ENCODE measurements at places on chromosomes 11 and 22.
A peak's percentile ranks its signal among the peaks of the same experiment; 100 is the strongest.

GRCh38 chr11:68403424-68403823 is 57.1 kb upstream of the PPP6R3 start:
- DNase-seq: no peak

- DNase-seq: no peak
These were observed 808.4 kb upstream of the LUZP2 start for GRCh38 chr11:23688411-23688810.

DNA sequence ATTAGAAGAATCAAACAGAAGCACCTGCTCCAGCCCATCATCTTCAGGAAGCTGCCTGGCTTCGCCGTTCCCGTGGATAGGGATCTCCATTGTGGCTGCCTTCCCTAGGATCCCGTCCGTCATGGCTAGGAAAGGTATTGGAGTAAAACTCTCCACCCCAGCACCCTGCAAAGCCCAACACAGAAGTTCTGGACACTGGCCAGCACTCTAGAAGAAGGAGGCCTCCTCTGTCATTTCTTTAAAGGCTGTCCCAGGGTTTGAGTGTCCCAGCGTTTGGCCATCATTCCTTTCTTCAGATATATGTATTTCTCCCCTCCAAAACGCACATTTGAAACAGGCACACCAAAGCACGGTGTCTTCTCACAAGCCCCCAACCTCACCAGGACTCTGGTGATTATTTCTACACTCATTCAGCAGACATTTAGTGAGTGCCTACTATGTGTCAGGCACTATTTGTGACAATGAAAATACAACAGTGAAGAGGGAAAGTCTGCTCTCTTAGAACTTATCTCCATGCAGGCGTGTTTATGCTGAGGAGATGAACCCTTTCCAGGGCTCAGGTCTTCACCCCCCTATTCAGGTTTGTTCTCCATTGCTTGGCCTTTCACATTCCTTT is 724 bp downstream of the ARFIP2 start:
- no peak for DNase-seq

- DNase-seq: no peak
These were observed 8.6 kb downstream of the GAL start for GRCh38 chr11:68692871-68693483.

- DNase-seq: no peak
These were observed 42.1 kb upstream of the ALX4 start for GRCh38 chr11:44351898-44352498.

DNA sequence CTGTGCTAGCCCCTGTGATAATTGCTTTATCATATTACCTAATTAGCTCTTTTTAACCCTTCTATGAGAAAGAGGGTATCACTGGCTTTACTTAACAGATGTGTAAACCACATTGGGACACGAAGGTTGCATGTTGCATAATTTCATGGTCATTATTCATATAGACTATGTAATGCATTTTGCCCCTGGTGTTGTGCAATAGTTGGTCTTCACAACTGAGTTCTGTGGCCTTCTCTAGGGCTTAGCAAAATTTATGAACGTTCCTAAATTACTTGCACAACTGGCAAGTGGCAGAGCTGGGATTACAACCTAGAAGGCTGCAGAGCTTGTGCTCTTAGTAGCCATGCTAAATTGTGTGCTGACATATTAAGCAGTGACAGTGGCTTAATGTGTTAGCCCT is 34.6 kb upstream of the PDGFD start:
- no peak for DNase-seq

- DNase-seq: no peak
These were observed 7.5 kb downstream of the CRYBB1 start for GRCh38 chr22:26610072-26610958.

- no peak for DNase-seq
These were observed 1.1 kb downstream of the NPAT start for GRCh38 chr11:108221371-108221770.

DNA sequence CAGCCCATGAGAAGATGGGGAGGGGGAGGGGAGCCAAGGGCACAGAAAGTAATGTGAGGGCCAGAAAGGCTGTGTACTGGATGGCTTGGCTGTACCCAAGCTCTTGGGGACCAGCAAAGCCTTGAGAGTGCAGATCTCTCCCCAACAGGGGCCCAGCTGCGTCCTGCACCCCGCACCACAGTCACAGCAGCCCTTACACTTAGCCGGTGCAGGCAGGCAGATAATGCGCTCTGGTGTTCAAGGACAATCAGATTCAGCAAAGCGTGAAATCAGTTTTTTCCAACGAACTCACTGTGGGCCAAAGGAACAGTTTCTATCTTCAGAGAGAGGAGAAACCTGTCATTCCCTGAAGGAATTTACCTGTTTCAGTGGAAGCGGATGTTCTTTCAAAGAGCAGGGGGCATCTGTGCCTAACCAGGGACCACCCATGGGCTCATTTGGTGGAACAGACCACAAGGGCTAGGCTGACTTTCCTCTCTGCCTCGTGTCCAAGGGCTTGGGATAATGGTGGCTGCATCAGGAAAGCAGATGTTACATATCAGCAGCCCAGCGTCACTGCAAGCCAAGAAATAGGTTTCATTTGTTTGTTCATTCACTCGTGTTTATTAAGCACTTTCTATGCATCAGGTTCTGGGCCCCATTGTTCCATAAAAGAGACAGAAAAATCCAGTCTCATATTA is 81.2 kb upstream of the SPON1 start:
- DNase-seq: no peak

DNA sequence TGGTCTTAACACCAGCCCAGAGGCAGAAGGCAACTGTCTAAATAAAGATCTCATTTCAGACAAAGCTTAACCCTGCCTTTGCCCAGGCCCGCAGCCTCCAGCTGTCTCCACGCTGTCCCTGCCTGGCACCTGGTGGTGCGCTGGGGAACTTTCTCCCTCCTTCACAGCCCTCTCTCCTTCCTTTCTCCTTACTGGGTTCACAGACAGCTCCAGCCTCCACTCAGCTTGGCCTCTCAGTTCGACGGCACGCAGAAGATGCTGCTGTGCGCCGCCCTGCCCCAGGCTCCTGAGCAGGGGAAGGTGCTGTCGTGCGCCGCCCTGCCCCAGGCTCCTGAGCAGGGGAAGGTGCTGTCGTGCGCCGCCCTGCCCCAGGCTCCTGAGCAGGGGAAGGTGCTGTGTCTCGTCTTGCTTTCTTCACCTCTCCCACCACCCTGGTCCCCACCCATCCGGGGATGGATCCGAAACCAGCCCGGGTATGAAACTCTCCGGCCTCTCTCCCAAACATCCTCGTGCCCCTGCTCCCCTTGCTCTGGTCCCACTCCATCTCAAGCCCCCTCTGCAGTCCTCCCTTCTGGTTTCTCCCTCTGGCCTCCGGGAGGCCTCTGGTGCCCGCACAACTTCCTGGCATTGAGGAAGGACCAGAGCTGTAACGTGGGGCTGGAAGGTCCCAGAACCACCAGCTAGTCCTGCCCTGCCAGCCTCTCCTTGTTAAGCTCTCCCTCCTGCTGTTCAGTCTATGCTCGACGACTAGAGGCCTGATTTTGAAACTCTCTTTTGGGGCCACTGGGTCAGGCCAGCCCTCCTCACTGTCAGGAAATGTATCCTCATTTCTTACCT is 22.9 kb upstream of the JAM3 start:
- peak; percentile 37 for DNase-seq

DNA sequence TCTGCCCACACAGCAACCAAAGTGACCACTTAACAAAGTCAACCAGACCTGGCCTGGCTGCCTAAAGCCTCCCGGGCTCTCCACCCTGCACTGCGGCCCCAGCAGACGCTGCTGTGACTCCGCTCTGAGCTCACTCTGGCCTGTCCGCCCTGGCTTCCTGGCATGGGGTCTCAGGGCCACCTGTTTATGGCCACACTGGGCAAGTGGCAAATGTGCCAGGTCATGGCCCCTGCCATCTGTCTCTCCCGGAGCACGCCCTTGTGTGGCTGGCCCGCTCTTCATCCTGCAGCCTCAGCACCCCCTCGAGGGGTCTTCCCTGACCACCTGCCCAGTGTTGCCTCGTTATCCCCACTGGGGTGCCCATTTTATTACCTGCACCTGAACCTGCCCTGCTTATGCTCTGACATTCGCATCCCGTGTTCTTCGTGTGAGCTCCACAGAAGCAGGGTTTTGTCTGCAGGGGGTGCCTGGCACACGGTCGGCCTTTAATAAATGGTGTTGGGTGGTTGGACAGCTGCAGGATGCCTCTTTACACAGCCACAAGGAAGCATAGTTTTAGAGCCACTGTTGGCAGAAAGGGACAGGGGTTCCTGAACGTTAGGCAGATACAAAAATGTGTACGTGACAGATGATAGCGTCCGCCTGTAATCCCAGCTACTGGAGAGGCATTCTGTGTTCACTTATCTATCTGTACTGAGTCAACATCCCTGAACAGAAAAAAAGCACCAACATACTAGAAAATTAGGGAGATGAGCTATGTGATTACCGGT is 785.6 kb downstream of the TBC1D22A start:
- no peak for DNase-seq

GRCh38 chr11:117437041-117437790 is 109.6 kb downstream of the CEP164 start:
- DNase-seq: no peak

DNA sequence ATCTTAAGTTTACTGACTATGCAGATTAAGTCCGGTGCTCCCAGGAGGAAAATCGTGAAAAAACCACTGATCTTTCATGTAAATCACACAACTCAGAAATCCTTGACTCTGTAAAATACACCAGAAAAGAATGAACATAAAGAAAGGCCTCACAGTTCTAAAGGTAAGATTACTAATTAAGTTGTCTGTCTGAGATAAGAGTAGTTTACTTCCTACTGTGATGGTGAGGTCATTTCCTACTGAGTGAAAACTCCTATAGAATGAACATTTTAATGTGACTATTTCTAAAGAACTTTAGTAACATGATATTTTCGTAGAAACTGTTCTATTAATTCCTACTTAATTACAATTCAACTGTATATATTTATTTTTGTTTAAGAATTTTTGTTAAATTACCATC is 774.4 kb upstream of the CHORDC1 start:
- DNase-seq: no peak

- no peak for DNase-seq
These were observed 311.4 kb downstream of the DYNC2H1 start for GRCh38 chr11:103420593-103420992.

DNA sequence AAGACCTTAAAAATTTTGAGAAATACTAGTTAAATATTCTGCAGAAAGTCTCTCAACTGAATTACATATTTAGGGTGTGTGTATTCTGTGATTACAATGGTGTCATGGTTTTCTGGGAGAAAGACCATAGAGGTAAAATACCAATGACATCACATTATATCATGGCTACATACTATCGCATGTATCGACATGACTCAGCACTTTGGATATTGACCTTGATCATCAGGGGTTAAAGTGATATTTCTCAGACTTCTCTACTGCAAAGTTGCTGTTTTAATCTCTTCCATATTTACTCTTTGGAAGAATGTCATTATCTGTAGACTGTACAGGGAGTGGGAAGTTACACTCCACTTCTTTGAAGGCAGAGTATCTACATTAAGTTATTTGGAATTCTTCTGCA is 1046.6 kb downstream of the FAM181B start:
- no peak for DNase-seq

GRCh38 chr11:73578592-73579185 is 19.2 kb downstream of the FAM168A start:
- DNase-seq: no peak

- no peak for DNase-seq
These were observed 41.1 kb upstream of the TOP3B start for GRCh38 chr22:22023581-22024137.

- DNase-seq: no peak
These were observed 38.2 kb upstream of the PARVG start for GRCh38 chr22:44142421-44143104.

DNA sequence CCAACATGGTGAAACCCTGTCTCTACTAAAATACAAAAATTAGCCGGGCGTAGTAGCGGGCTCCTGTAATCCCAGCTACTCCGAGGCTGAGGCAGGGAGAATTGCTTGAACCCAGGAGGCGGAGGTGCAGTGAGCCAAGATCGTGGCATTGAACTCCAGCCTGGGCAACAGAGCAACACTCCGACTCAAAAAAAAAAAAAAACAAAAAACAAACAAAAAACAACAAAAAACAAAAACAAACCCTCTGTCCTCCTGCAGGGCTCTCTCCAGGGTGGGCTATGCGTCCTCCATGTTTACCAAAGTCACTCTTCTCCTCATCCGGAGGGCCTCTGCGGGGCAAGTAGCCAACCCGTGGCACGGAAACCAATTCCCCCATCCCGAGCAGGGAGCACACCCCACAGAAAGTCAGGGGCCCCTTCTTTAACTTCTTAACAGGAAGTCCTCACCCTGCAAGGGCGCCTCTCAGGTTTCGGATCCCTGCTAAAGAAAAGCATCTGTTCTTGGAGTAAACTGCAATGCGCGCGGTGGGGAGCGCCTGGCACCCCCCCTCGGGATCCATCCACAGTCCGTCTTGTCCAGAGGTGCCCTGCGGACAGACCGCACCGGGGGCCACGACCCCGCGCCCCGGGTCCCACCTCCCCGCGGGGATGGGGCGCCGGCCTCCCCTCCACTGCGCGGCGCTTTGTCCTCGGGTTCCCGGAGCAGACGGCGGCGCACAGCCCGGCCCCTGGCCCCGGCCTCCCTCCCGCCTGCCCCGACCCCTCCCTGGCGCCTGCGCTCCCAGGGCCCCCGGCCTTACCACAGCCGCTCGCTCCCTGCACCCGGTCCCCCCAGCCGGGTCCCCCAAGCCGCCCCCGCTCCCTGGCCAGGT is 712 bp downstream of the CERK start:
- DNase-seq: peak; percentile 84

- DNase-seq: no peak
These were observed 1168.2 kb downstream of the BRD1 start for GRCh38 chr22:48659404-48659996.
